ENCODE measurements at places on chromosomes 12 and 14.

- peak; percentile 97 for DNase-seq
These were observed 4.4 kb downstream of the TNS2 start for GRCh38 chr12:53054112-53054878.

- no peak for DNase-seq
These were observed 3.4 kb downstream of the BMP4 start for GRCh38 chr14:53953002-53953827.

DNA sequence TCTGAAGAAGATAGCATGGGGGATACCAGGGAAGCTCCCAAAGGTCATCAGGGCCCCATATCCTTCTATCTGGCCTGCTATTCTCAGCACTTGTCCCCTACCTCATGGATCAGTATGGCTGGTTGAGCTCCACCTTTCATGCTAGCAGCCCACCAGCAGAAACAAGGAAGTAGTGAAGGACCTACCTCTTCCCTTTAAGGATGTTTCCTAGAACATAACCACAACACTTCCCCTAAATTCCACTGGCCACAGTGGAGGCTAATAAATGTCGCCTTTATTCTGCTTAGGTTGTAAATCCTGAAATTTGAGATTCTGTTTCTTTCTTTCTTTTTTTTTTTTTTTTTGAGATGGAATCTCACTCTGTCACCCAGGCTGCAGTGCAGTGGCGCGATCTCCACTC lies 128.6 kb upstream of the PARP11 start:
- no peak for DNase-seq

- DNase-seq = no peak
These were observed 463.1 kb downstream of the RAD51B start for GRCh38 chr14:68282479-68283377.

DNA sequence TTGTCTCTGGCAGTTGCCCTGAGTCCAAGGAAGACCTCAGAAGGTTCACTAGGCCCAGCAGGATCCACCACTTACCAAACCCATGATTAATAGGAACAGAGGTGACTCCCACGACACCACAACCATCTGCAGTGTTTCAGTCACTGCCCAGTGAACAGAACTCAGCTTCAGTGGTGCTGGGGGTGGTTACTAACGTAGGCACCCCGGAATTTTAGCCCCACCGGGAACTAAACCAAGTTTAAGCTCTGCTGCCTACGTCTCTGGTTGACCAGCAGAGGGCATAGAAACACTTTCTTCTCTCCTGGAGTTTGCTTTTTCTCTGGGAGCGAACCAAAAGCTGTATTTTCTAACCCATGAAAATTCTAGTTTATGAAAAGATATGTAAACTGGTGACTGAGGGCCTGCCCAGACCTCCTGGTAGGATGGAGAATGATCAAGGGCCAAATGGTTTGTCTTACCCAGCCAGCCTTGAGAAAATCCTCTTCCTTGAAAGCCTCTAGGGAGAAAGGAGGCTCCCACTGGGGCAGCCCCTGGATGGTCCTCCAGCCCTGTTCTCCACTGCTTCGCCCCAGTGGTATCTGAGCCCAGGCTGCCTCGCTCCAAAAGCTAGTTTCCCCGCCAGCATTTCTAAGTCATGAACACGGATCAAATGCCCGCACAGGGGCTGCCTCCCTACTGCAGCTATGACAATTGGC lies 379.8 kb downstream of the DPF3 start:
- no peak for DNase-seq

- no peak for DNase-seq
These were observed 204.7 kb downstream of the KITLG start for GRCh38 chr12:88375306-88376305.

DNA sequence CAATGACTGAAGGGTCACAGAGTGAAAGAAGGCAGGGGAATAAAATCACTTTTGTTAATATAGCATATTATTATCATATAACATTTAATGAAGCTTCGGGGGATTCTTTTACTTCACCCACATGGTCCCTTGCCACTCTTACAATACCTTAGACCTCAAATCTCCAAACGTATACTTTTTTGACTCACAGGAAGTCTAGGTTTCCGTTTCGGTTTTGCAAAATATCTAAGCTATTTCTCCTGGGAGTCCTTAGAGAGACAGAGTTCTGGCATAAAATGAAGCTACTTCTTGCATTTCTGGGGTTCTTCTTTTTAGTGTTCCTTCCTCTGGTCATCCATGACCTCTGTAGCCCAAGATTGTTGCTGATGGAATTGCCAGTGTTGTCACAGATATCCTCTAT lies 590.5 kb upstream of the ATP2B1 start:
- DNase-seq = no peak

DNA sequence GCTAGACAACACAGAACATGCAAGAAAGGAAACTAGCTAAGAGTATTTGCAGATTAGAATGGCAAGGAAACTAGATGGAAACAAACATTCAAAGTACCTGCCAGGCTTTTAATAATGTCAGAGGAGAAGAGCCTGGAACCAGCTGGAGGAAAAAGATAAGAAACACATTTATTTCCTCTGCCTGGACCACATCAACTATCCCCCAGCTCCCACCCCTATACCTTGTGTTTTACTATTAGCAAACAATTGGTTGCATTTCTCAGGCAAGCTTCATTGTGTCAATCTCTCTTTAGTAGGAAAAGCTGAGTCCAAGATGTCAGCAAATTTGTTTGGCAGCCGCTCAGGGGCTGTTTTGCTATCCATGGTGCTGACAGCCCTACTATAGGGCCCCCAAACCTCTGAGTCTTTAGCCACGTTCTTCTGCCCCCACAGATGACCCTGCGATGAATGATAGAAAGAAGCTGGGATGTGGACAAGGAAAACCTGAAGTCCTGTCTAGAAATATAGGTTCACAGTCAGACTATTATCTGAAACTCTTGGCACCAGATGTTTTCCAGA lies 11.6 kb upstream of the SYNDIG1L start:
- DNase-seq = no peak

All from ascending aorta (tissue), 2 donors.